ENCODE measurements at places on chromosomes 1 and 21.

DNA sequence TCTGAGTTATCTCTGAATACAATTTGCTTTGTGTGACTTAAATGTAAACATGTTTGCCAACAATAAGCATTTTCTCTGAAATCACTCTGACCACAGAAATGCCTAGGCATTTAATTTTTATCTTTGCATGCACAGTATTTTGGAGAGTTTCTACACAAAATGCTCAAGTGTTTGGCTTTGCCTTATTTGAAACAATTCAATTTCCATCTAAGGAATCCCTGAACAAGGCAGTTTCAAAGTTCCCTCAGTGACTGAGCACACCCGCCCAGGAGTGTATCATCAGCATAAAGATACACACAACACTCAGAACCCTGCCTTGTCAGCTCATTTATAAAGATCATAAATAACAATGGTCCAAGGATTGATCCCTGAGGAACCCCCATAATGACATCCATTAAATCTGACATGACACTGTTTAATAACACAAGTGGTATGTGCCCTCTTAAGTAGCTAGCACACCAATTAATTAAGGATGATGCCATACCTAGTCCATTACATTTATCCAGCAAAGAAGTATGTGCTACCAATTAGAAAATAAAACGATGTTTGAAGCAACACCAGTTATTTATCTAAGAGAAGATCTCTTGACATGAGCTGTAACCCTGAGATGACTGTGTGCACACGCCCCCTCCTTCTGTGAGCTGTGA, 585.8 kb downstream of the ADGRL2 start:
- DNase-seq, result no peak

DNA sequence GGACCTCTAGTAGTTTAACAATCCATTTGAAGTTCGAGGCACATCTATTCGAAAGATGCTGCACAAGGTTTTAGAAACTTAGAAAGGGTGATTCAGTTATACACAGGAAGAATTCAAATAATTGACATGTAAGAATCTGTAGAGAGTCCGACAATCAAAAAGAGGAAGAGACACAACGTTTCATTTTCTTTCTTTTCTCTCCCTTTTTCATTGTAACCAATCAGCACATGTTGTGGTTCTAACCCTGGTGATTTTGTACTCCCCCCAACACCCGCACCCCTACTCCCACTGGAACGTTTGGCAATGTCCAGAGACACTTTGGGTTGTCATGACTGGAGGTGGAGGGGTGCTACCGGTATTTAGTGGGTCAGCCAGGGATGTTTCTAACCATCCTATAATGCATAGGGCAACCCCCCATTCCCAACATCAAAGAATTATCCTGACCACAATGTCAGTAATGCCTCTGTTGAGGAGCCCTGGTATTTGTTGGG, 4.9 kb downstream of the TGFB2 start:
- no peak for DNase-seq

DNA sequence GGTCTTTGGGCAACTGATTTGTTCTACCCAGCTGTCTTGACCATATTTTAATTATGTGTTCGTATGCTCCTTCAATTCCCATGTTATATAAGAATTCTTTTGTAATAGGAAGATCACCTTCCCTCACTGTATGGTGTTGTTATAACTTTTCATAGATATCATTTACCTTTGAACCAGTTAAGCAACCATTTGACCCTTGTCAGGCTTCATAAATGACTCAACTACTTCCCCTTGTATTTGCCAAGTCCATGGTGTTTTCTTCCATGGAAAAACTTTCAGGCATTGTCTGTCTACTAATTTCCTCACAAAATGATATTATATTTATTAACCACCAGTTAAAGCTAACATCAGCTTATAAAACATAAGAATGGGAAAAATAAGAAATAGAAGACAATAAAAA, 5.1 kb downstream of the BPNT1 start:
- DNase-seq, result no peak

DNA sequence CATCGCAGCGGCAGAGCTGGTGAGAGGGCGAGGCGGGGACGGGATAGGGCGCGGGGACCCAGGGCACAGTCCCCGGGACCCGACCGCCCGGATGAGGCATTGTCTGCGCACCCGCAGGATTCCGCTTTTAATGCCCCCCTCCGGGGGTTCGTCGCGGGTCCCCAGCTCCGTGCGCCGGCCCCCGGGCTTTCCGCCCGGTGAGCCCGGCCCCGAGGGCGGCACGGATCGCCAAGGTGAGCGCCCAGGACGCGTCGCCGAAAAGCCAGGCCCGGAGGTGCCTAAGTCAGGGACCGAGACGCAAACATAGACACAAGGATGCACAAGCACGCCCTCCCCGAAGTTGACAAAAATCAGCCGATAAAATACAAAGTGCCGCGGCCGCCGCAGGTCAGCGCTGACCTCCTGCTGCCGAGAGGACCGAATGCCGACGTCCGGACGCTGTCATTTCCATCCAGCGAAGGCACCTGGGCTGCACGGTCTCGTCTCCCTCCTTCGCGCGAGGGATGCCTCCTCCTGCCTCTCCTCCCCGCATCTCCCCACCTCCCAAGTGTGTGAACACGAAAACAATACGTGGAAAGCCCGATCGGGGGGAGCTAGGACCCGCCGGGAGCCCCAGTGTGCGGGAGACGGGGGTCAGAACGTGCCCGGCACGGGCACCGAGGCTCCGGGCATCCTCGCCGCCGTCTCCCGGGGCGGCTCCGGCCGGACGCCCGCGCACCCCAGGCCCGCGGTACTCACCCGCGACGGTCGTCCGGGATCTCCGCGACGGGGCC, 101.1 kb upstream of the SOD1 start:
- peak; percentile 60 for DNase-seq

GRCh38 chr1:155008015-155008941, 5.7 kb downstream of the ZBTB7B start:
- no peak for DNase-seq

DNA sequence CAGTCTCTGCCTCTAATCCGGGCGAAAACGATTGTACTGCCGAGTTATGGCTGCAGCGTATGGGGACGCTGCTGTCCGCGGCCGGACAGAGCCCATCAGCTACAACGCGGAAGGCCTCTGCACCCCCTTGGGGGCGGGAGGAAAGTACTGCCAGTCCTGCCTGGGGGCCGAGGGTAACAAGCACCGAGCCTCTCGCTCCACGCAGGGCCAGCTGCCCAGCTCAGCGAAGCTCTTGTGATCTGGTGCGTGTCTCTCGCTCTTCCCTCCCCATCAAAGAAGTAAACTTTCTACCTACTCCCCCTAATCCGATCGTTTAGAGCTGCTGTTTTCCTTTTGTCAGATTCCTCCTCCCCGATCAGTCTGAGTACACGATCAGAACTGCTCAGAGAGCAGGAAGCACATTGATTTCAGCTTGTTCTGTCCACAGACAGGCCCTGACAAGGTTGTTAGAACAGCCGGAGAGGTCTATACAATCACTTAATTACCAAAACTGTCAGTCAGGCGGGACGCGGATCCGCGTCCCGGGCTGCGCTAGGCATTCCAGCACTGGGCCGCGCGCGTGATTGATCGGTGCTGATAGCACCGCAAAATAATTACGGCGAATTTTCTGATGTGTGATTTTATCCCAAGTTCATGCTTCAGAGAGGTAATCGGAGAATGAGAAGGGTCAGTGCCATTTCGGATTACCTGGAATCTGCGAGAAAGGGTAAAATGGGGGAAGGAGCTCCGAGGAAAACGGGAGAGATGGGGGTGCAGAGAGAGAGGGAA, 8.7 kb upstream of the BARHL2 start:
- DNase-seq, result no peak

- DNase-seq, result no peak
Measured at GRCh38 chr1:43779805-43780403, 72.6 kb downstream of the ST3GAL3 start.

- no peak for DNase-seq
Measured at GRCh38 chr1:91402023-91402422, 2.6 kb downstream of the HFM1 start.

- DNase-seq, result no peak
Measured at GRCh38 chr1:29639156-29639736, 402.9 kb downstream of the PTPRU start.

DNA sequence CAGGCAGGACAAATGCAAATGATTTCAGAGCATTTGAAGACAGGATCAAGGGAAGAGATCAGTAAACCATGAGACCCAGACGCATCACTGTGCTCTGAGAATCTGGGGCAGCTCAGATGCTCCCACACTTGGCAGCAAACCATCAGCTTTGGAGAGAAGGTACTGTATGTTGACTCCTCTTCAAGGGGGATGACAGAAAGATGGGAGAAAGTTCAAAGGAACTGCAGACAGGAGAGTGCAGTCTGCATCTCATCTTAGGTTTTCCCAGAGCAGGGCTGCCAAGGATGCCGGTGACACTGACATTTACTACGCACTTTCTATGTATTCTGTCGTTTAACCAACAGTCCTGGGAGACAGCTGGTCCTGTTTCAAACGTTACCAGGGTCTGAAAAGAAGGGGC, 35.8 kb downstream of the OLFML2B start:
- DNase-seq, result no peak

DNA sequence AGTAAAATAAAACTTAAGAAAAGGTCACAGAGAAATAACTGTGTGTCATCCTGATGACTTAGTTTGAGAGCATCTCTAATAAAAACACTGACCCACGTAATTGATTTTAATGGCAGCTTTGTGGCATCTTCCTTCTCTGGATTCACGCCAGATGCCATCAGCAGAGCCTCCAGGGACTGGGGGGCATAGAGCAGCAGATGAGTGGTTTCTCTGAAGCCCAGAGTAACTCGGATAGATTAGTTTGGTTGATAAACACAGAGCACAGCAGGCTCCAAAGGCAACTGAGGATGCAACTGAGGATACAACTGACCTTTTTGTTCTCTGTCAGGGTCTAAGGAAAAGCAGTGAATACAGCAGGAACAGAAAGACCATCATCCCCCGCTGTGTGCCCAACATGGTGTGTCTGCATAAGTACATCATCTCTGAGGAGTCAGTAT, 180.8 kb downstream of the RPS6KC1 start:
- DNase-seq, result no peak

DNA sequence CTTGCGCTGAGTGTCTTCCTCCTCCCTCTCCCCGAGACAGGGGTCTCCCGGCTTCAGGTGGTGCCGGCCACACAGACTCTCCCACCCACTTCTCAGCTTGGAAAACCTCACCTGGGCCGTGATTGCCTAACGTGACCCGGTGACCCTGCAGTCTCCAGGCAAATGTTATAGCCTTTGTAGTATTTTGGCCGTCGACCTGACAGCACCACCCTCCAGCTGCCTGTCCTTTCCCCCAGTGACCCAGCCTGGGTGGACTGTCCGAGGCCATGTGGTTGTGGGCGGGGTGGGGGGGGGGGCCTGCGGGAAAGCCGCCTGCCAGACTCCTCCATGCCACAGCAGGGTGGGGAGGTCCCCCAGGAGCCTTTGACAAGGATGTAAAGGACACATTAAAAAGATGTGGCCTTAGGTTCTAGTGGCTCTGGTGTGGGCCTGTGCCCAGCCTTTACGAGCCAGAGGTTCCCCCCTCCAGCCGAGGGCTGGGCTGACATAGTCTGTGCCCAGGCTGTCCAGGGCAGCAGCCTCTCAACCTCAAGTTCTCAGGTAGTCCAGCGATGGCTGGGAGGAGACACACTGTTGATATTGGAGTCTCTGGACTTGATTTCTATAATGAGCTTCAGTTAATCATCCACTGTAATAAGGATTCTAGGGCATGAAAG, 8.1 kb downstream of the TOR3A start:
- no peak for DNase-seq

GRCh38 chr1:222234351-222234750, 313.6 kb downstream of the HHIPL2 start:
- no peak for DNase-seq

GRCh38 chr1:89973471-89974127, 21.3 kb upstream of the ZNF326 start:
- no peak for DNase-seq

DNA sequence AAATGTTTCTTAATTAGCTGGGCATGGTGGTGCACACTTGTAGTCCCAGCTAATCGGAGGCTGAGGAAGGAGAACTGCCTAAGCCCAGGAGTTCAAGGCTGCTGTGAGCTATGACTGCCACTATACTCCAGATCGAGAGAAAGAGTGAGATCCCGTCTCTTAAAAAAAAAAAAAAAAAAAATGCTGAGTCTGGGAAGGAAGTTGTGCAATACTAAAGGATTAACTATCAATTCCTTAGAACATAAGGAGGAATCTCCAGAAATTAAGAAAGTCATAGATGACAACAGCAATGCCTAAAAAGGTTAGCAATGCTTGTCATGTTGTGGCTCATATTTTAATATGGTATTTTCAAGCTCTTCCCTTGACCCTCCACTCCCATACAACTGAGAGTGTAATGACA, 5.3 kb downstream of the LUZP1 start:
- no peak for DNase-seq

GRCh38 chr1:39158327-39159086, 46.0 kb upstream of the MACF1 start:
- DNase-seq, result no peak

DNA sequence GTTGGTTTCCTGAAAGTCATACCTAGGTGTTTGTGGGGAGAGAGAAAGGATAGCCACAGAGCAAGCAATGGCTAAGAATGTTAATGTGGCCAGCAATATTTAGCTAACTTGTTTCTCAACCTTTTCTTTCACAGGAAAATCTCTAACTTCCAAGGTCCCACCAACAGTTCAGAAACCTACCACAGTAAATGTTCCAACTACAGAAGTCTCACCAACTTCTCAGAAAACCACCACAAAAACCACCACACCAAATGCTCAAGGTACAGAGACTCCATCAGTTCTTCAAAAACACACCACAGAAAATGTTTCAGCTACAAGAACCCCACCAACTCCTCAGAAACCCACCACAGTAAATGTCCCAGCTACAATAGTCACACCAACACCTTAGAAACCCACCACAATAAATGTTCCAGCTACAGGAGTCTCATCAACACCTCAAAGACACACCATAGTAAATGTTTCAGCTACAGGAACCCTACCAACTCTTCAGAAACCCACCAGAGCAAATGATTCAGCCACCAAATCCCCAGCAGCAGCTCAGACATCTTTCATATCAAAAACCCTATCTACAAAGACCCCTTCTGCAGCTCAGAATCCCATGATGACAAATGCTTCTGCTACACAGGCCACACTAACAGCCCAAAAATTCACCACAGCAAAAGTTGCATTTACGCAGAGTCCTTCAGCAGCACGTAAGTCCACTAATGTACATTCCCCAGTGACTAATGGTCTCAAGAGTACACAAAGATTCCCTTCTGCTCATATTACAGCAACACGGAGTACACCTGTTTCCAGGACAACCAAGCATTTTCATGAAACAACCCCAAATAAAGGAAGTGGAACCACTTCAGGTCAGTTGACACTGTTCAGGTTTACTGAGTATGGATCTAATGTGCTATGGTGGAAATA, 15.3 kb downstream of the CD55 start:
- no peak for DNase-seq
